ENCODE measurements at places on chromosomes 4 and X.

DNA sequence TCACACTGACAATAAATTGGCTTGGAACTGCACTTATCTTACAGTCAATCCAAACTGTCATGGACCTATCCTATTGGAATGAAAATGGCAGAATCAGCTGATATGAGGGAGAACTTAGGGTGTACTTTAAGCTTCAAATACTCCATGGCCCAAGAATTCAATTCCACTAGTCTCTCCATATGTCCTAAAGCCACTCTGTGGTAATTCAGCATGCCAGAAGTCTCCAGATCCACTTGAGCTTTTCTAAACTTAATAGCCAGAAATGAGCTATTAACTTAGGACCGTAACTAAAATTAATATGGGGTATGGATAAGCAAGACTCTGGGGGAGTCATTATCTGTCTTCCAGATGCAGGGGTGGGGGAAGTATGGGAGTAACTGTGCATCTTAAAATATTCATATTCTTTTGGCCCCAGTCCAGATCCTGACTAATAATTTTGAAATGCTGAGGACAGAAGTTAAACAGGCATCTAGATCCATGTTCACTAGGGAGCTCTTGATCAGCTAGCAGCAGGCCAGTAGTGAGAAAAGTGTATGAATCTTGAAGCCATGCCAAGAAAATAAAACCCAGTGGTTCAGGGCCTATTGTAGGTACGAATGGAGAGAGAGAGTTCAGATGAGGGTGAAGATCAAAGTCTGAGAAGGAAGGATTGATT lies 167.6 kb downstream of the DKK2 start:
- DNase-seq: peak; percentile 19

DNA sequence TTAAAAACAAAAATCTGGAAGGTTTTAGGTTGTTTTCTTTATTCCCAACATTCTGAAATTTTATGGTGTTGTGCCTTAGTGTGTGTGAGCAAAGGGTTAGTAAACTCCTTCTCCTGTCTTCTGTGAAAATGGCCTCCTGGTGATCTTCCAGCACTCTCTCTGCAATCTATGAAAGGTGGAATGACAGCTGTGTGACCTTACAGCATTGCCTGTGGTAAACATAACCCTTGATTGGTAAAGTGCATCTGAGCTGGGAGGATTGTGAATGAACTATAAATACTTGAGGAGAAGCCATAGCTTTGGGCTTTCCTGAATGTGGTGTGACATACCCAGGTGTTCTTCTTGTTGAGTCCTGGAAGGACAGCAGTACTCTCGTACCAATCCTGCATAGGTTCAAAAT lies 10.0 kb downstream of the ART3 start:
- DNase-seq: no peak

GRCh38 chrX:27251369-27251768 lies 211.8 kb downstream of the PPP4R3C start:
- no peak for DNase-seq

DNA sequence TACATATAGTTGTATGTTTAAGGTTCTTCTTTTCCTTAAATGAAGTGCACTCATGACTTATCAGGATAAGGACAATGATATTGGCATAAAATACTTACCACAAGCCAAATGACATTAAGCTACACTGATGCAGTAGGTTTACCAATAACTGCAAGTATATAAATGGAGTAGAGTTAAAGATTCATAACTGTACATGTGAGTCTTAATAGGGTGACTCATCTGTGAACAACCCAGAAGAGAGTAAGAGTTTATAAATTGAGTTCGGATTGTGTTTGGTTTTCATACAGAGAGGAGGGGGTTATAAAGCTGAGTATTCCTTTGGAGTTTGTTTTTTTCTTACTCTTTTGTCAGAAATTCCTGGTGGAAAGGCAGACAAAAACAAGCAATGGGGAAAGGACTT lies 144.8 kb downstream of the TLL1 start:
- no peak for DNase-seq

DNA sequence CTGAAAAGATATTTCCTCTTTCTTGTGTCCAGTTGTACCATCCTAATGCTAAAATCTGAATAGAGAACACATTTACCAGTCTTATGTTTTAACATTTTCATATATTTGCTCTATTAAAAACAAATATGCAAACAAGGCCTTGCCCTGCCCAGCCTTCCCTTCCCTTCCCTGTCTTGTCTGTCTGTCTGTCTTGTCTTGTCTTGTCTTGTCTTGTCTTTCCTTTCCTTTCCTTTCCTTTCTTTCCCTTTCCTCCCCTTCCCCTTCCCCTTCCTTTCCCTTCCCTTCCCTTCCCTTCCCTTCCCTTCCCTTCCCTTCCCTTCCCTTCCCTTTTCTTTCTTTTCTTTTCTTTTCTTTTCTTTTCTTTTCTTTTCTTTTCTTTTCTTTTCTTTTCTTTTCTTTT lies 1103.5 kb downstream of the STIM2 start:
- no peak for DNase-seq

DNA sequence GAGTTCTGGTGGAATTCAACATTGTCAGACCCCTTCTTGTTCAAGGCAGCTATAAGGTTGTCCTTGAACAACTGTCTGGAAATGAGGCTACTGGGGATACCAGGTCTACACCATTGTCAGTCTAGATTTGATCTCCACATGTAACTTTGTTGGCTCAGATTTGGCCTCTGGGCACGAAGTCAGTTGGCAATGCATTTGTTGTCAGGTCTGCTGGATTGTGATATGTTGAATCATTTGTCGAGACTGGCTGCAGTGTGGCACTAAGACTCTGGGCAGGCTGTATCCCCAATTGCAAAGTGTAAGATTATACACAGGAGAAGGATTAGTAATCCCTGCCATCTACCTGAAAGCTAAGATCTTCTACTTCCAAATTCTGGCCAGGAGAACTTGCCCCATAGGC lies 26.5 kb downstream of the ZNF81 start:
- DNase-seq: peak; percentile 14

All from fibroblast of the aortic adventitia (primary cell).